ENCODE measurements at places on chromosomes 1 and 21. TPM values are rescaled to one million over a fixed set of nuclear protein-coding genes. Genes with fewer than 3 reads are reported as not detected.

DNA sequence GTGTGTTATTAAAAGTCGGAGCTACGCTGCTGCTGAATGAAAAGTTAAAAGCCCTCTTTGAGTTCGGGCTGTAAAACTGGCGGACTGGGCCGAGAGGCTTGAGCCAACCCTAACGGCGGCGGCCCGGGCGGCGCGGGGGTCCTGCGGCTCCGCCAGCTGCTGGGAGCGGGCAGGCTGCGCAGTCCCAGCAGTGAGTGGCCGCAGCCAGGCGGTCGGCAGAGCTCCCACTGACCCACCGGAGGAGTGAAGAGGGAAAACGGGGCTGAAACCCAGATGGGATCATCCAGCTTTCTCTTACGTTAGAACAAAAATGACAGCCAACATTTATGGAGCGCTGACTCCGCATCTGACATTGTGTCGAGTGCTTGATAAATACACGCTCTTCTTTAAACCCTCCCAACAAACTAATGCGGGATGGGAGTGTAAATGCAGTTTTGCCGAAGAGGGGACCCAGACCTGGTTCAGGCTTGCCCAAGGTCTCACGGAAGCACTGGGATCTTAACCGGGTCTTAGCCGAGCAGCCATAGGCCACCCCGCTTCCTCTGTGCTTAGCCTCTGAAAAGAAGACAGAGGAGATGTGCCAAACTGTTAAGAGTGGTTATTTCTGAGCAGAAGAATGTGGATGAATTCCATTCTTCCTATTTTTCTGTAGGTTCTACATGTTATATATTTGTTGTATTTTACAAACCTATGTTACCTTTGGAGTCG, 3.5 kb downstream of the GRHL3 start:
- H3K4me1 ChIP-seq = peaks cover 3% of the 10 kb centered on the region
- H3K27ac ChIP-seq = no peak overlapping the region
- peaks cover 44% of the 10 kb centered on the region for H3K27me3 ChIP-seq
- H3K36me3 ChIP-seq = no peaks in the 10 kb centered on the region
- no peak for DNase-seq

GRCh38 chr1:234139966-234140365, 233.3 kb upstream of the COA6 start:
- H3K27ac ChIP-seq = no peak overlapping the region
- DNase-seq = no peak
- no peaks in the 10 kb centered on the region for H3K4me1 ChIP-seq
- no peaks in the 10 kb centered on the region for H3K36me3 ChIP-seq

DNA sequence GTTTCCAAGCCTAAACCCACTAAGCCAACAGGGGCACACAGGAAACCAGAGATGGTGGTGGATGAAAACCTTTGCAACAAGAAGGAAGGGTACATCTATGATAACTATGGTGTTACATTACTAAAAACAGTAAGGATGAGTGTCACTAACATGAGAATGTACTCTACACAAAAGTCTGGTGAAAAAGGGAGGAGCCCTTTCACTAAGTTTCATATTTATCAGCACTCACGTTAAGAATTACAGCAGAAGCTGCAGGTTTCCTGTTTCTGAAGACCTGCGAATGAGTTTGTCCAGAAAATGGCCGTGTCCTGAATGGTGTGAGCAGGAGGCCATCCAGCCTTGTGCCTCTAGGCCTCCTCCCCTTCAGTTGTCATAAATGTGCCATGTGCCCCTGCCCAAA, 17.8 kb downstream of the ABCG1 start:
- H3K4me1 ChIP-seq = peaks cover 7% of the 10 kb centered on the region
- DNase-seq = no peak
- no peak overlapping the region for H3K27ac ChIP-seq
- H3K4me3 ChIP-seq = no peak overlapping the region

GRCh38 chr1:95286479-95286878, 52.5 kb downstream of the RWDD3 start:
- H3K36me3 ChIP-seq = no peaks in the 10 kb centered on the region
- H3K4me3 ChIP-seq = no peak overlapping the region
- no peaks in the 10 kb centered on the region for H3K27me3 ChIP-seq

Gene TAS1R1
- 0.25 TPM for total RNA-seq

- H3K4me1 ChIP-seq = peaks cover 9% of the 10 kb centered on the region
- H3K4me3 ChIP-seq = no peak overlapping the region
- no peaks in the 10 kb centered on the region for H3K27me3 ChIP-seq
- H3K27ac ChIP-seq = no peak overlapping the region
- H3K36me3 ChIP-seq = peaks cover 72% of the 10 kb centered on the region
These were observed 125.9 kb downstream of the ZMYM4 start for GRCh38 chr1:35394386-35394785.

All from endodermal cell (in vitro differentiated cells).